MG63 (cell line): ENCODE measurements at places on chromosomes 1 and 21.
A peak's percentile ranks its signal among the peaks of the same experiment; 100 is the strongest.

DNA sequence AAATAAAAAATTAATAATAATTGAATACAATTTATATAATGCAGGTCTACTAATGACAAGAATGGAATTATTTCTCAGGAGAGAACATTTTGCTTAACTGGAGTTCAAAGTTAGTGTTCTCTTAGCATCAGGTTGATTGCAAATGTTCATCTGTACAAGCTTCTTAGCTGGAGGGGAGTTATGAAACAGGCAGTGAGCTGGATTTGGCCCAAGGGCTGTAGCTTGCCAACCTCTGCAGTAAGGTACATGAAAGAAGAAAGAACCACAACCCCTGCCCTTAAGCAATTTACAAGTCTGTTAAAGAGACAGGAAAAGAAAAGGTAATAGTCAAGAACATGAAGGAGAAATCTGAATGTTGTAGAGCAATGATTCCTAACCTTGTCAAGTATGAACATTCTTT lies 17.0 kb downstream of the LPGAT1 start:
- peak; percentile 22 for DNase-seq

DNA sequence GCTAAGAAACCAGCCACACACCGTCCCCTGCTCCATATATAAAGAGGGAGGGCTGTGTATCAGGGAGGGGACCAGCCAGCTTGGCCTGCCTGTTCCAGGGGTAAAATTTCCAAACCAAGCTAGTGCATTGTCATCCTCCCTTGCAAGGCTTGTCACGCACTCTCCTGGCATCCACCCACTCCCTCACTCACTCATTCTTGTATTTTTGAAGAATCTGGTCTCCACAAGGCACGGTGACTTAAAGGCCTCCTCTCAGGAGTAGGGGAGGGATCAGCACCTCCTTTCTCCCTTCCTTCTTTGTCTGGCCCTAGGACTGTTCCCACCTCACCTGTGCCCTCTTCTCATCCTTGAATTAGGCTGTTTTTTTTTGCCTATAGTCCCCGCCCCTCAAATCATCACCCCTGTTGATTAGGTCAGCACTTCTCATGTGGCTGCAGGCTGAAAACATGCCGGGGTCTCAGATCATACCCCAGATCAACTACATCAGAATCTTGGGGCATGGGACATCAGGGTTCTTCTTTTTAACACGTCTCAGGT lies 5.0 kb downstream of the ABCA4 start:
- no peak for DNase-seq

- no peak for DNase-seq
Measured at GRCh38 chr1:206971029-206971655, 882 bp upstream of the FCAMR start.

- no peak for DNase-seq
Measured at GRCh38 chr1:70299472-70299871, 55.0 kb downstream of the ANKRD13C start.

DNA sequence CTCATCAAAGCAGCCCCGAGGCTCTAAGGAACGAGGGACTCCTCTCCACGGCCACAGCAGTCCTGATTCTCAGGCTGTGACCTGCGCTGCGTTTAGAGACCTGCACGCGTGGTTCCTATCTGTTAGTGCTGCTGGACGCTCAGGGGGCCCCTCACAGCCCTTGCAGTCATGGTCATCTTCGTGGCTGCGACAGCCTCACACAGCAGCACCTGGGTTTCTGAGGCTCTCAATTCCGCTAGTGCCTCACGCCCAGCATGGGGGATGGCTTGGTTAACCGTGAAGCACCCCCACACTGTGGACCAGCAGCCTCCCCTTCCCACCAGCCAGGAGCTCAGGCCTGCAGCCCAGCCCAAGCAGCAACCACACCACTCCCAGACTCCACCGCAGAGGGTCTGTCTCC lies 7.8 kb downstream of the MORN1 start:
- DNase-seq, result no peak

GRCh38 chr1:15271196-15271595 lies 24.2 kb downstream of the FHAD1 start:
- no peak for DNase-seq

GRCh38 chr1:89100412-89100811 lies 25.5 kb downstream of the GBP2 start:
- DNase-seq, result no peak

DNA sequence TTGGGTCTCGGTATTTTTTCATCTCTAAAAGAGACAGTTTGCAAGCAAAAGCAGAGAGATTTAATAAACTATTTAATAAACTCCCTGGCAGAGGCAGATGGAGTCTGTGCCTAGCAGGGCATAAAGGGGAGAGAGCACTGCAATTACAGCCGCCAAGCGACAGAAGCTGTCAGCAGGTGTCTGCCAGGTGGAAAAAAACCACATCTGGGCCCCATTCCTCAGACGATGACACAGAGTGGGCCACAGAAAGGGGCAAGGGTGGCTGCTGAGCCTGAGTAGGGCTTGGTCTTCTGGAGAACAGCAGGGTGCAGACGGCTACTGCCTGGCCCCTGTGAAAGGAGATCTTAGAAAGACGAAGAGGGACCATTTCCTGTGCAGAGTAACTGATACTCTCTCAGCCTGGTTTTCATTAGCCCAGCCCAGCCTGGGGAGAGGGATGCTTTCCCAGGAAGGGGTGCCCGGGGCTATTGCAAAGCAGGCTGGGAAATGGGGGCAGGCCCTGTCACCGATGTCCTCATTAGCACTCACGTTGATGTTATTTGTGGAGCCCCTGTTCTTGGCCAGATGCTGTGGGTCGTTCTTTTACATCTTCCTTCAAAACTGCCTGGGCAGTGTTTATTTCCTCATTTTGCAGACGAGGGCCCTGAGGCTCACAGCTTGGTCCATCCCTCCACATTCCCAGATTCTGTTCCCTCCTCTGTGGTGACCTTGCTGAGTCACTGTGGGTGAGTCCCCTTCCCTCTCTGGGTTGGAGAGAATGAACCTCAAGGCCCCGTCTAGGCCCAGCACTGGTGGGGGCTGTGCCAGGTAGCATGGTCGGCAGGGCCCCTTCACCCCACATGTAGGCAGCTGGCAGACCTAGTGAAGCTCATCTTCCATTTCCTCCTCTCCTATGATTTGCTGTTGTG lies 472.7 kb downstream of the PTPRU start:
- DNase-seq, result peak; percentile 79

DNA sequence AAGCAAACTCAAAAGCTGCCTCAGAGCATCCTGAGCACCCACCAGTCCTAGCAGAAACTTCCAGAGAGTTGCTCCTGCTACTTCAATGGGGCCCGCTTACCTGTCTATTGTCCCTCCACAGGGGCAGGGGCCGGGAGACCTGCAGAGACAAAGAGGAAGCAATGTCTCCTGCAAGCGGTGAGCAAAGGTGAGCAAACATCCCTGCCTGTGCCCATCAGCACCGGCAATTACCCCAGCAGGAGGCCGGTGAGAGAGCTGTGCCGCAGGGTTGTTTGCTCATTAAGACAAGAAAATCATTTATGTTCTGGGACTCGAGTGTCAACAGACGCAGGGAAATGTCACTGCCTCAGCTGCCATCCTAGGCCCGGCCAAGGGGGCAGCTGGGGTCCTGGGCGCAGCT lies 53.8 kb upstream of the TARDBP start:
- DNase-seq, result no peak

DNA sequence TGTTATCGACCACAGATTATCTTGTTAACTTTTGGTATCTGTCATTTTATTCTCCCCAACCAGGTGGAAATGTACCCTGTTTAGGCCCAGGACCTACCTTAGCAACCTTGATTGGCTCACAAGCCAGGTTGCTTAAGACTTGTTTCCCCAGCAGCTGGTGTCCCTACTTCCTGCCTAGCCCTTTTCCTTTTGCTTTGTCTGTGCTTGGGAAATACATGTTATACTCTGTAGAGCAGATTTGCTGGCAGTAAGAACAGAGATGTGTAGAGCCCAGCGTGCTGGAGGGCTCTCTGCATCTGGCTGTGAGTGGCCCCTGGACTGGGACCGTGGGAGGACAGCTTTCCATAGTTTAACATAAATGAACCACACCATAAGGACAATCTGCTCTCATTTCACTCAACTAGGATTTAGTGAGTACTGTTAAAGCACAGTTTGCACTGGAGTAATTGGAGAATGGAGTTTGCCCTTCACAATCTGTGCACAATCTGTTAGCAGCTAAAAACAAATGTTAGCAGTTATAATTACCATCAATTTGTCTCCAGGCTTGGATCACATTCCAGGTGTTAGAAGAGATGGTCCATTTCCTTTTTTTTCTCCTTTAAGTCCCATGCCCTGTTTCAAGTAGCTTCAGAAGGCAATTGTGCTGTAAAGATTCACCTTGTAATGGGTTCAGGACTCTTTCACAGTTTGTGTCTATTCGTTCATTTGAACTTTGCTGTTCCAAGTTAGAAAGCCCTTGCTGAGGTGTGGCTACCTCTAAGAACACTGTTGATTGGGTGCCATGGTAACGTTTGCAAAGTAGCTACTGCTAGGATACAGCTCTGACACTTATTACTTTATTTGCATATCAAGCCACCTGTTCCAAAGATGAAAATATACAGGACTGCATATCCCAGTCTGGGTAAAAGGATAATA lies at the start of gene APOBEC4:
Gene APOBEC4 (minus strand): TSS at position 770 of the 915 bp plus-strand sequence. CDS start 4,535 bp downstream, outside the sequence.
- DNase-seq, result no peak

GRCh38 chr1:151546011-151546925 lies 6.2 kb downstream of the TUFT1 start:
- no peak for DNase-seq

DNA sequence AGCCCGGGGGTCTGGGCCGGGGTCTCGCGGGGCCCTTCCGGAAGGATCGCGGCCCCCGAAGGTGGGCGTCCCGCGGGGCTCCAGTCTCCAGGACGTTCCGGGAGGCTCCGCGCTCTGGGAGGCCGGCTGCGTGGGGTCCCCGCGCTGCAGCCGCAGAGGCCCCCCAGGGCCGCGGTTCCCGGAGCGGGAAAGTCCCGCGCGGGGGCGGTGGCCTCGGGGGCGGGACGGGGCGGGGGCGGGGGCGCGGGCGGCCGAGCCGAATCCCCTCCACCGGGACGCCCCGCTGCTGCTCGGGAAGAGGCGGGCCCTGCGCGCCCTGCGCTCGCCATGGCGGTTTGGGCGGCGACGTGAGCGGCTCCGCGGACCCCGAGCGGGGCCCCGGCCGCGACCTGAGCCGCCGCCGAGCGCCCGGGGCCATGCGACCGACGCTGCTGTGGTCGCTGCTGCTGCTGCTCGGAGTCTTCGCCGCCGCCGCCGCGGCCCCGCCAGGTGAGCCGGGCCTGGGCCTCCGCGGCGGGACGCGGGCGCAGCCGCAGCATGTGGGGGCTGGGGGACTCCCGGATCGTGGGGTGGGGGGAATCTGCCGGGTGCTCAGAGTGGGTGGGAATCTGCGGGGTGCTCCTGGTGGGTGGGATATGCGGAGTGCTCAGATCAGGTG lies at the start of gene IFNGR2:
Gene IFNGR2 (plus strand): TSS at position 286 of the 658 bp plus-strand sequence. CDS start 131 bp downstream, at position 417.
- peak; percentile 49 for DNase-seq

DNA sequence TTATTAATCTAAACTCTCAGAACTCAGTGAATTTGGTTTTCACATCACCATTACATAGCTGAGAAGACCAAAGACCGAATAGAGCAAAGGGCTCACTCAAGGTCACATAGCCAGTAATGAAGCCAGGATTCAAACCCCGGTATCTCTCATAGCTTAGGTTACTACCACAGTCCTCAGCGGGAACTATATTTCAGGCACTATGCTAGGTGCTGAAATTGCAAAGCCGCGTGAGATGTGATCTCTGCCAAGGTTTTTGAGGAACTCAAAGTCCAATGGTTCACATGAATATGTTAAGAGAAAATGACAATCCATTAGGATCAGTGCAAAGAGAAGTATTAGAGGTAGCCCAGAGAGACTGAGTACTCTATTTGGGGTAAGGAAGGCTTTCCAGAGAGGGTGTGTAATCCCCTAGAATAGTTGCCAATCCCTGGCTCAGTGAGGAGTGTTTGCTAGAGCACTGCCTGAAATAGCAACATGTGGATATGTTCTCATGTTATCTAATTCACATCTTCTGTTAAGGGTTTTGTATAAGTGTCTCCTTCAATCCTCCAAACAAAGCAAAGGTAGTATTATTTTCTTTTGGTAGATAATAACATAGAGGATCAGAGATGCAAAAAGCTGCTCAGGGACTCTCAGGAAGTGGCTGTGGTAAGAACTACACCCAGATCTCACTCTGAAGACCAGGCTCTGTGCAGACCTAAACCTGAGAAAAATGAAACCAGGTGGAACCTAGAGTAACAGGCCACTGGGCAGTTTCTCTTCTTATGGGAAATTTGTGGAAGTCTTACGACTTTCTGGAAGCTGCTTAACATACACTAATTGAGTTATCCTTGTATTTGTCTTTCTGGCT lies 93.1 kb upstream of the C8B start:
- DNase-seq, result no peak

GRCh38 chr1:1136547-1137230 lies 20.8 kb upstream of the C1orf159 start:
- no peak for DNase-seq

- DNase-seq, result no peak
Measured at GRCh38 chr21:14736162-14736561, 190.0 kb upstream of the SAMSN1 start.

DNA sequence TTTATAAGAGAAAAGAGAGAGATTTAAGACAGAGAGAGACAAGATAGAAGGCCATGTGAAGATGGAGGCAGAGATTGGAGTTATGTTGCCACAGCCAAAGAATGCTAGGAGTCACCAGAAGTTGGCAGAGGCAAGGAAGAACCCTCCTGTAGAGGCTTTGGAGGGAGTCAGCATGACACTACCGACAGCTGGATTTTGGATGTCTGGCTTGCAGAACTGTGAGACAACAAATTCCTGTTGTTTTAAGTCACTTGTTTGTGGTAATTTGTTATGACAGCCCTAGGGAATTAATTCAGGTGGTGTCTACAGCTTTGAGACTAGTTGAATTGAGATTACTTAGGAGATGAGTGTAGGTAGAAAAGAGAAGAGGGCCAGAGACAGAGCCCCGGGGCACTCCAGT lies 158.5 kb downstream of the DNM3 start:
- peak; percentile 68 for DNase-seq

GRCh38 chr1:1435106-1435903 lies at the start of gene VWA1:
VWA1 (plus strand) TSS chr1:1435690; CDS start chr1:1435749, 59 bp downstream.
- peak; percentile 66 for DNase-seq

DNA sequence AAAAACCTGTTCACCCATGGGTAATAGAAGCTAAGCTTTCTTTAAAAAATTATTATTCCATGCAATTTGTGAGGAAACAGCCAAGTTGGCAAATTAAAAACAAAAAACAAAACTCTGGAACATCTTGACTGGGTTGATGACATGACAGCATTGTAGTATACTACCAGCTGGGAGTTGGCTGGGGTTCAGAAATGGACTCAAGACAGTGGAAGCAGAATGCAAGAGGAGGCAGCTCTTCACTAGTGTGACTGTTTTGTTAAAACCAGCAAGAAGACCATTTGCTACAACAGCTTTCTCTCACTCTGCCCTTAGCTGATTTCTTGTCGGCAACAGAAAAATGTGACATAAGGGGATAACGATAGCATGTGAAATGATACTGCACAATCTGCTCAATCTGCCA lies 1298.9 kb upstream of the ADGRL4 start:
- DNase-seq, result no peak
